ENCODE measurements at places on chromosomes 7 and 10.

GRCh38 chr7:28169230-28169629, 11.4 kb downstream of the JAZF1 start:
- no peak for DNase-seq

DNA sequence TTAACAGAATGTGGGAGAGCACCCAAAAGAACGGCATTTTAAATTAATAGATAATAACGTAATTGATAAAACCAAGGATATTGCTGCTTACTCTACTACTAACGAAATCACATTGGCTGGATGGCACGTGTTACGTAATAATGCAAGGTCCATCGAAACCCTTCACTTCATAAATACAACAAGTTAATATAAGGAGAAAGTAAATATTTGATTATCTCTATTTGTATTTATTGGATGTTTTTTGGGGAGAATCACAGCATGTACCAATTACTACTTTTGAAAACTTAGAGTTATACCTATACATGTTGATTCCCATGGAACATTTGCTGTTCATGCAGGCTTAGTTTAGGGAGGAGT, 1.6 kb downstream of the PRKG1 start:
- no peak for DNase-seq

DNA sequence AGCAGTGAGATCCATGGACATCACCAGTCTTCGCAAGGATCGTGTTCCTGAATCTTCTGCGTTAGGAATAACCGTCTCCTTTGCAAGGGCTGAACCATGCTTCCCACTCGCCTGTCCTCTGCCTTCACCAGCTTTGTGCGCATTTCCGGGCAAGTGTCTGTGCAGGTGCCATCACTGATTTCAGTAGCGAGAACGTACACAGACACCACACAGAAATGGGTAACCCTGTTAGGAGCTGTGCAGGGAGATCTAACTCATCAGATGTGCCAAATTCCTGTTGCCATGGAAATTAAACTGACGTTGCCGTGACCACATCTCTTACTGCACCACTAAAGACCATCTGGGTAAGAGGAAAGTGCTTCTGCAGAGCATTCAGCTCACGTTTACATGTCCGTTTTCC, 146.3 kb downstream of the DIP2C start:
- no peak for DNase-seq

DNA sequence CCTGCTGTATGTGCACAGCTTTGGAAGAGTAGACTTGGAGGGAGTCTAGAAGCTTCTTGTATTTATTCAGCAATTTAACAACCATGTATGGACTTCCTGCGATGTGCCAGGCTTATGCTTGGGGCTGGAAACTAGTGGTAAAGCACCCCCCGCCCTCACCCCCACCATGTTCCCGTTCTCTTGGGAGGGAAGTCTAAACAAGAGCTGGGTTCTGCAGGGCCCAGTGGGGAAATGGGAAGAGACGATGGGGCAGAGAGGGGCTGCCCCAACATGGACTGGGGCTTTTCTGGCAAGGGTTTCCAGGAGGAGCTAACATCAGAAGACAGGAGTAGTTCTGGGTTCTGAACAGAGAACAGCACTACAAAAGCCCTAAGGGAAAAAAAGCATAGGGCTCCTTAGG, 8.0 kb downstream of the RASSF4 start:
- DNase-seq: no peak
